Vagina (tissue), 2 donors: ENCODE measurements at places on chromosomes 6 and 20. TPM values are rescaled to one million over a fixed set of nuclear protein-coding genes. Genes with fewer than 3 reads are reported as not detected.

- DNase-seq: no peak
Observed at GRCh38 chr20:25061103-25061799, 3.3 kb upstream of the ACSS1 start.

Gene ERVFRD-1
- total RNA-seq: 0.25 TPM

DNA sequence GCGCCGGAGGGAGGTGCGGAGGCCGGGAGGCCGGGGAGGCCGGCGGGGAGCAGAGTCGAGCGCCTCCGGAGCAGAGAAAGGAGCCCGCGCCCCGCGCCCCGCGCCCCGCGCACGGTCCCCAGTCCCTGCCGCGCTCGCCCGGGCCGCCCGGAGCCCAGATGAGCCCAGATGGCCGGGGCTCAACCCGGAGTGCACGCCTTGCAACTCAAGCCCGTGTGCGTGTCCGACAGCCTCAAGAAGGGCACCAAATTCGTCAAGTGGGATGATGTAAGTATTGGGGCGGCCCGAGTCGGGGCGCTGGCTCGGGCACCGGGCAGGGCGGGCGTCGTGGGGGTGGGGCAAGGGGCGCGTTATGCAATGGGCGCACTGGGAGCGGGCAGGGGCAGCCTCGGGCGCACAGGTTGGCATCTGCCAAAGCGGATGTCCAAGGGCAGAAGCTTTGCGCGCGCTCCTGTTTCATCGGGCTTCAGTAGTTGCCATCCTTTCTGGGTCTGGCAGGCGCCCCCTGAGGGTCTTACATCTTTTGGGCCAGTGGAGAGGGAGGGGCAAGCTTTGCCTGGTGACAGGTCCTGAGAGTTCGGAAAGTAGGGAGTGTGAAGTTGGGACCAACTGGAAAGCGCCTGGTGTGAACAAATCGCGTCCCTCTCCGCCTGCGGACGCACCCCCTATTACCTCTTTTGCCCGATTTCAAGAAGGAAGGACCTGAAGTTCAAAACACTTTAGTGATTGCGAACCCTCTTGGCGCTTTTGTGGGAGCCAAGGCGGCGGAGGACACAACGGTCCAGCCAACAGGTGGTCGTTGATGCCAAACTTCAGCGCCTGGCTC, 631 bp downstream of the PLCB1 start:
- DNase-seq: no peak

- no peak for DNase-seq
Observed at GRCh38 chr6:113669606-113670005, 187.5 kb upstream of the MARCKS start.

DNA sequence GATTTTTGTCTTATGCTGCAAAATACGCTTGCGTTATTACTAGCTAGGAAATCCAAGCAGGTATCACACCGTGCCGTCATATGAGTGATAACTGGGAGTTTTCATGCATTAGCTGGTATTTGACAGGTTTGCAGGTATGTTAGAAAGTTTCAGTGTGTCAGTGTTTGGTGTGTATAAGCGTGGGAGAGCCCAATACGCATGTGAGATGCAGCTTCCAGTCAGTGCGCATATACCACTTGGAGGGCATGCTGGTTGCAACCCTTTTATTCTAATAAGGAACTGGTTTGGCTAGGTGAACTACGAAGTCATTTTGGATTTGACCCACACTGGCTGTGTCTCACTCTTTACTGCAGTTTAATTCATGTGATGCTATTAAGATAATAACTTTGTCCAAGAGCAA, 35.1 kb downstream of the JARID2 start:
- DNase-seq: no peak

- no peak for DNase-seq
Observed at GRCh38 chr20:41330343-41330720, 10.3 kb upstream of the LPIN3 start.

- DNase-seq: no peak
Observed at GRCh38 chr6:10972196-10972595, 71.9 kb downstream of the ELOVL2 start.

DNA sequence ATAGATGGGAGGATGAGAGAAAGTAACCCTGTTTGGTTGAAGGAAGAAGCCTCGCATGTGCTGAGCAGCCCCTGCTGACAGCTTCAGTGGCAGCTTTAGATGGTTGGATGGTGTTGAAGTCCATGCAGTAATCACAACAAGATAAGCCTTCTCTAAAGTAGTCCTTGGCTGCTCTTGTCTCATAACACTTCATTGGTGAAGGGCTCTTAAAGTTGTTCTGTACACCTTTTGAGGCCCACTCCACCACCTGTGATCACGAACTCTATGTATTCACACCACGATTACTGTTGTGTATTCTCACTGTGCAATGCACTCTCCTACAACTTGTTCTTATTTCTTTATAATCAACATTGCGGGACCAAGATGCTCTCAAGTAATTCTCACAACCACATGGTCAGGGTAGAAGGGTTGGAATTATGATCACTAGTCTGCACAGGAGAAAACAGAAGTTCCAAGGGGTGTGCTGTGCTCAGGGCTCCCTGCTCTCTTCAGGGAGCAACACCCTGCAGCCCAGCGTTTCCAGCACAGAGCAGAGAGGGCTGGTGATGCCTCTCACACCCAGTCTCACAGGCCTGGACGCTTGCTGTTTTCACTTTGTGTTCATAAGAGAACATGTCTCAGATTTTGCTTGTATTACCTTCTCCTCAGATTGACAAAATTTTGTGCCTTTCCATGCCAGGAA, 294.4 kb downstream of the SMOC2 start:
- DNase-seq: peak; percentile 18

Gene UBE2J1
- total RNA-seq: 23.8 TPM

- no peak for DNase-seq
Observed at GRCh38 chr6:10621213-10621612, 73.2 kb downstream of the C6orf52 start.

DNA sequence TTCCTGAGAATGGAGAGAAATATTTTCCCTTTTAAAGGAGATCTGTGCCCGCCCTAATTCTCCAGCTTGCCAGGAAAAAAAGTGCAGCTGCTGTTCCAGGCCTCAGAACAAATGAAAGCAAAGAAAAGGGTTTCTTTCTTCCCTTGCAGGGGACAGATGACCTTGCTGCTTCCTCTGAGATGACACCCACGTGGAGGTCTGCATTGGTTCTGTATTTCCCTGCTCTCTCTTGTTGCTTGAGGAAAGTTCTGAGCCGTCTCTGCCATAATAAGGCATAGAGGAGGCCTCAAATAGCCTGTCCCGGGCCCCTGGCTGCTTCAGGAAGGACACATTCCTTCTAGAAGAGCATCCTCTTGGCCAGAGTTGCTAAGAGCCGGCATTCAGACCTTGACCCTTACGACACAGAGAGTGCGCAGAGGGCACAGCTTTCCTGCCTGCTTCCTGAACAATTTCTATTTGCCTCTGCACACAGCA, 501.8 kb upstream of the SULF2 start:
- no peak for DNase-seq

GRCh38 chr6:127180426-127180825, 62.0 kb downstream of the RSPO3 start:
- DNase-seq: no peak

Gene MCUR1
- total RNA-seq: 15.0 TPM

DNA sequence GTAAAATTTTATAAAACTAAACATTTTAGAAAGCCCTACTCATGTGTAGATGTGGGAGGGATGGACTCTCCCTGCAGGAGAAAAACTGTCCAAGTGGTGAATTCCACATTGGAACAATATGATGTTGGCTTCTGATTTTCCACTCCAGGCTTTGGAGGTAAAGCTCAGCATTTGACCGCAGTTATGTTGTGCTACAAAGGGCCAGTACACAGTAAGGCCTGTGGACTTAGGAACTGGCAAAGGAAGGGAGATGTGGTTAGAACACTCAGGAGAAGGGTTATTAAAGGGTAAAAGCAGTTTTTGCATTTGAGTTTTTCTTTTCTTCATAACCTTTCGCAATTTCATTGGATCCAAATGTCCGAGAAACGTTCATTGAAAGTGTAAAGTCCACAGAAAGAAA, 150.3 kb upstream of the SASH1 start:
- no peak for DNase-seq

DNA sequence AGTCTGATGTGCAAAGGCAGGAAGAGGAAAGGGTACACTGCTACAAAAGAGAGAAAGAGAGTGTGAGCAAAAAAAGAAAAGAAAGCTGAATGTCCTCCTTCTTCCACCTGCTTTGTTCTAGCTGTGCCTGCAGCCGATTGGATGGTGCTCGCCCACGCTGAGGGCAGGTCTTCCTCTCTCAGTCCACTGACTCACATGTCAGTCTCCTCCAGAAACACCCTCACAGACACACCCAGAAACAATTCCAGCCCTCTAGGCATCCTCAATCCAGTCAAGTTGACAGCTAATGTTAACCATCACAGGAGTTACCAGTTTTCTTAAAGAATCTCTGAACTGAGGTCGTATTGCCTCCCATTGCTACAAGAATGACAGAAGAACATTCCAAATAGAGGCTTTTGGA, 411.9 kb upstream of the SASH1 start:
- DNase-seq: no peak

DNA sequence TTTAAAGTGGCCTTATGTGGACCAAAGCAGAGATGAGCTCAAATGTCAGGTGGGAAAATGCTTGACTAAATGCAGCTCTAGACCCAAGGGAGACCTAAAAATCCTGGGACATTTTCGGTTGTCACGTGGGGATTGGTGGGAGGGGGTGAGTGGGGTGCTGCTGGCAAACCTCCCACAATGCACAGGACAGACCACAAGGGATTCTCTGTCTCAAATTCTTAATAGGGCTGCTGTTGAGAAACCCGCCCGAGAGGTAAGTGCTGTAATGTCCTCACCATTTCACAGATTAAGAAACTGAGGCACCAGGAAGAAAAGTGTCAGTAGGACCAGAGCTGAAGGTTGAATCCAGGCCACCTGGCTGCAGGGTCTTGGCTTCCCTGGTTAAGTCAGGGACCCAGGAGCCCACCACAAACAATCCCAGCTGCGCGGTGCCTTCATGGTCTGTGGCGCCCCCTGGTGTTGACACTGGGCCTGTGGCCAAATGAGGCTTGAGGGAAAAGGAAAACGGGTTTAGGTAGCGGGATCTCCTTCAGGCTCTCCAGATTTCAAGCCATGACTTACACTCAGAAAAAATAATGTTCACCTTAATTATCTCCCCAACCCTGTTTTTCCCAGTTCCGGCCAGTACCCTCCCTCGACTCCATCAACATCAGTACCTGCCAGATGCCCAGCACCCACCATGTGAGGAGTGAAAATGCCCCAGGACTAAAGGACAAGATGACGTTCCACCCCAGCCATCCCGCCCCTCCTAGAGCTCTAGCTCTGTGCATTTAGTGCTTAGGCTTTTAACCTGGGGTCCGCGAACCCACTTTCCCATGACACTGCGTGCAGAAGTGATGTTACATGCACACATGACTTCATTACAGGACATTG, 7.2 kb downstream of the HLA-G start:
- DNase-seq: peak; percentile 83
